ENCODE measurements at places on chromosomes 5 and 9.

DNA sequence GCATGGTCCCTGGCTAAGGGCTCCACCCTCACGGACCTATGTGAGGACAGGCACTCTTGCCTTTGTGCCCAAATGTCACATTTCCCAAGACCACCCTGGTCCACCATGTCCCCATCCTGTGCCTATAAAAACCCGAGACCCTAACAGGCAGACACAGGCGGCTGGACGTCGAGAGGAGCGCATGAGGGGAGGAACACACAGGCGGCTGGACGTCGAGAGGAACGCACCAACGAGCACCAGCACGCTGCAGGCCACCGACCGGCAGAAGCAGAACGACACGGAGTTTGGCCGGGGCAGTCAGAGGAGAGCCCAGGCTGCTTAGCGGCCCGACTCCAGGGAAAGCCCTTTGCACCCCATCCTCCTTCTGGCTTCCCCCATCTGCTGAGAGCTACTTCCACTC, 119.9 kb downstream of the ADAMTS2 start:
- DNase-seq = no peak

DNA sequence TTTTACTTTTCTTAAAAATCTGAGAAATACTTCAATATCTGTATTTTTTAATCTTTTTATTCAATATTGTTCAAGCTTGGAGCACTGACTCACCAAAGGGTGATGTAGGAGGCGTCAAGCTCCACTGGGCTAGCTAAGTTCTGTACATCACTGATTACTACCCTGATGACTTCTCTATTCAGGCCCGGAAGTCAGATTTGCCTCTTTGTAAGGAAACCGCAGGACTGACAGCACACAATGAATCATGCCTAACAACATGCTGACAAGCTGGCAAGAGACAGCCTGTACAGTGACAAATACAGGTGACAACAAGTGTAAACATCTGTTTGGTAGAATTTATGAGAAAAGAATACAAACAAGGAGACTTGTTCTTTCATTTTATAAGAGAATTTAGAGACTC, 627.9 kb upstream of the RORB start:
- DNase-seq = peak; percentile 16

DNA sequence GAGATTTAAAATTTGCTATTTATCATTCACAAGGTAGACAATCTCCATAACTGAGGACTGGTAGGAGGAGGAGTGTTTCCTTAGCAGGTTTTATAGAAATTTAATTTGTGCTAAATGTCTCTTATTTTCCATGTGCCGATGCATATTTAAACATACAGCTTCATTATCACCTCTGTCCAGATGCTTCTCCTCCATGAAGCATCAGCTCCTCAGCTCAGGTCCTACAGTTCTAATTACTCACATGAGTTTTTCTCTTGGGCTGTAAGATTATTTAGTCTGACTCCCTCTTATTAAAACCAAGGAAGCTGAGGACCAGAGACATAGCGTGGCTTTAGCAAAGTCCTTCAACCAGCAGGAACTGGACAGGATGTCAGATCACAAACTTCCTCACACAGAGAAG, 300.2 kb upstream of the PANK3 start:
- no peak for DNase-seq

DNA sequence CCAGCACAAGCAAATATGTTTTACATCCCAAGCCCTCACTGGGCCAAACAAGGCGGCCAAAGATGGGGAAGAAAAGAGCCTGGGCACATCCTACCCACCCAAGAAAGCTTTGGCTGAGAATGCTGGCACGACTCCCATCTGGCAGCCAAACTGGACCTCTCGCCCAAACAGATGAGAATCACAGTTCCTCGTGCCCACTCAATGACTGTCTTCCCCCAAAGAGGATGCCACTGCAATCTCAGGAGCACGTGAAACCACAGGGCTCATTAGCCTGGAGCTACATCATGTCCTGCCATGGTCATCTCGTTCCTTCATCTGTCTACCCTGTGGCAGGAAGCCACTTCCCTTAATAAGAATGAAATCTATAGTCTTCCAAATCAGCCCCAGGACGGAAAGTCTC, 536.8 kb downstream of the BNC2 start:
- no peak for DNase-seq

DNA sequence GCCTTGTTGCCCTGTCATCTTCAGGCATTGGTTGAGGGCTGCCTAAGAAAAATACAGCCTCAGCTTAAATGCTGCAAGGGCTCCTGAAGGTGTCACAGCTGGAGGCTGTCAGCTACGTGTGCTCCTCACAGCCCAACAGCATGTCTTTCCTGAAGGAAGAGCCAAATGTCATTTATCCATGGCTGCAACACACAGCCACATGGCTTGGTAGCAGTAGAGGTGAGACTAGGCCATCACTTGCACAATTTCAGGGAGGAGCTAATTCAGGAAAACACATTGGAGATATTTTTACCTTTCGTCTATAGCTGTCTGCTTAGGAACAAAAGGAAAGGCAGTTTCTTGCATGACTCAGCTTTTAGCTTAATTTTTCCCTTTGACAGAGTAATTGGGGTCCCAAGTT, 260.7 kb downstream of the SYK start:
- no peak for DNase-seq

GRCh38 chr5:11672385-11673085, 231.7 kb downstream of the CTNND2 start:
- no peak for DNase-seq

DNA sequence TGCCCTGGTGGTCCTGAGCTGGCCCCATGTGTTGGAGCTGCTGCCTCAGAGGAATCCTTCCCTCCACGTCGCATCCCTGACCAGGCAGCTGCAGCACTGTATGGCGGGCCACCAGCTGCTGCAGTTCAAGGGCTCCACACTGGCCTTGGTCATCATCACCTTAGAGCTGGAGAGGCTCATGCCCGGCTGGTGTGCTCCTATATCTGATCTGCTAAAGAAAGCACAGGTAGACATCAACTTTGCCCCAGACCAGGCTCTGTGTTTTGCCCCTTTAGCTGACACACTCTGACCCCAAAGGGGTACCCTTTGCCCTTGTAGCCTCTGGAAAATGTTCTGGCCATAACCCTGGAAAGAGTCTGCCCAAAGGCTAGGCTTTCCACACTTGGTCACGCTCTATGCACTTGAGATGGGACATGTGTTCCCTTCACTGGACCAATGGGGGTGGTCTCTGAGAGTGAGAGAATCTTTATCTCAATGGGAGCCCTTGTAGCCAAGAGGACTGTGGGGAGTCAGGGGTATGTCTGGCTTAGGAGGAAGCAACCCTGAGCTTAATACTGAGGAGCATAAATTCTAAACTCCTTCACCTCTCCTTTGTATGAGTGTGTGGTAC, 4.8 kb downstream of the CCNI2 start:
- DNase-seq = no peak

DNA sequence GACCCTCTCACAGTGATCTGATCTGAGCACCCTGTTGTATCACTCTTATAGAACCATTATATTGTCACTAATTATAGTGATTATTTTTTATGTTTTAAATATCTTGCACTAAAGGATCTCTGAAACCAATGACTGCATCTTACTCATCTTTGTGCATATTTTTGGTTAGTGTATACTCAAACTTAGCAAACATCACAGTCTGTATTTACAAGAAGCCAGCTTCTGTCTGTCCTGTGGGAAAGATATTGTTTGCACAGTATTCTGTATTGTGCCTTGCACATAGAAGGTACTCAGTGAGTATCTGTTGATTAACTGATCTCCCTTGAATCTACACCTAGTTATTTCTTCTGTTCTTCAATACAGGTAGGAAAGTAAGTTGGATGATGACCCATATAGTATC, 131.5 kb downstream of the PAM start:
- no peak for DNase-seq

DNA sequence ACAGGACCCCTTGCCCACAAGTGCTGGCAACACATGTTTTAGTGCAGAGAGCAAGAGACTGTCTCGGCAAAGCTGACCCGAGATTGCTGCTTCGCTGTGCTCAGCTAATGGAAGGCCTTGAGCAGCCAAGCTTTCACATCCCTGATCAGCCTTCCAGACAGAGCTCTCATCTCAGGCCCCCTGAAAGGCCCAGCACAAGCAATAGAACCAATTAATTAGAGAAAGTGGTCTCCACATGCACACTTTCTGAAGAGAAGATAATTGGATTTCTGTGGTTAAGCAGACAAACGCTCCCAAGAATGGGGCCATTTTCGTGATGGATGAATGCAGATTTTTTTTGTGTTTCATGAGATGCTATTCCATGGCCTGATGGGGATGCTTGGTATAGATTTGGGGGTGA, 174.9 kb downstream of the NSG2 start:
- no peak for DNase-seq

GRCh38 chr9:134556531-134557068, 85.0 kb upstream of the COL5A1 start:
- no peak for DNase-seq

GRCh38 chr9:124559871-124560270, 52.7 kb upstream of the NR5A1 start:
- DNase-seq = no peak

DNA sequence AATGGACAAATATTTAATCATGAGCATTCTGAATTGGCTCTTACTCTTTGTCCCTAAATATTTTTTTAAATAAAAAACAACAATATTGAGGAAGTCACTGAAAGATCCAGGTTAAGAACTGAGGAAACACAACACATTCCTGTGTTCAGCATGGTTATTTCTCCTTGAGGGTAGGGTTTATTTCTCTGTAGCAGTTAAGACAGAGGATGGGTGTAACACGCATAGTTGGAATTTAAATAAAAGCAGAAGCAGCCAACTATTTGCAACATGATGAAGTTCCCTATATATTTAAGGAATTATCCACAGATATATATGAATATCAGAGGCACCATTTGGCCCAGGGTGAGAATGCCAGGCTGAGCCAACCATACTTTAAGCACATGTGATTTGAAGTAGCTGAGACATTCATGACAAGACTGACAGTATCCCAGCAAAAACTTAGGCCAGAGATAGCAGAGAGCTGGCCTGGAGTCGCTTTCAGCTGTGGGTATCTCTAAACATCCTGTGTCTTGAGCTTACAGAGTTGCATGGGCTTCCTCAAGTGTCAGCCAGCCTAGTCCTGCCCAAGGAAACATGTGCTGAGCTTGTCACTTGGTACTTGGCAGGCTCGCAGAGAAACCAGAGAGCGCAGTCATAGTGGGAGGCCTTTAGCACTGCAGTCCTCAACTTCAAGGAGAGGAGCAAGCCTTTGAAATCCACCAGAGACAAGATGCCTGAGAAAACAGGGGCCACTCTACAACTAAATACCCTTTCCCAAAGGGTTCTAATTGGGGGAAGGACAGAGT, 43.6 kb downstream of the SEMA5A start:
- DNase-seq = no peak

GRCh38 chr5:143682929-143683386, 129.0 kb upstream of the HMHB1 start:
- no peak for DNase-seq

- no peak for DNase-seq
These were observed 159.4 kb downstream of the CEMIP2 start for GRCh38 chr9:71608825-71609447.

GRCh38 chr9:69877852-69878514, 57.4 kb downstream of the CFAP95 start:
- DNase-seq = peak; percentile 13

- no peak for DNase-seq
These were observed 505.1 kb downstream of the DNAH5 start for GRCh38 chr5:13439430-13439829.

GRCh38 chr9:8653855-8654254, 854.3 kb upstream of the DMAC1 start:
- no peak for DNase-seq

- DNase-seq = no peak
These were observed 3.7 kb downstream of the ANXA2R start for GRCh38 chr5:43036409-43036808.

DNA sequence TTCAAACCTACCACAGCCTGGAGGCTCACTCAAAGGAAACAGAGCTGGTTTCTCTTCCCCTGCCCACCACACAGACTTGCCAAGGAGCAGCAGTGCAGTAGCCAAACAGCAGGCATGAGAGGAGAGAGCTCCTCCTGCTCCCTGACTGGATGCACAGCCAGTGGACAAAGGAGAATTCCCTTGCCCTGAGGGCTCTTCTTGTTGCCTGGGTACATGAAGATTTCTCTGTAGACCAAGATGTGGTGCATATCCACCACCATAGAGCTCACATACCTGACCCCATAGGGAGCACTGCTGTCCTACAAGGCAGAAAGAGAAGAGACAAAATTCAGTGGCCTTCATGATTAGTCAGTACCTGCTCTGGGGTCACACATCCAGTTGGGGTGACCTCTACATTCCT, 56.3 kb upstream of the SPATA31E1 start:
- DNase-seq = no peak

DNA sequence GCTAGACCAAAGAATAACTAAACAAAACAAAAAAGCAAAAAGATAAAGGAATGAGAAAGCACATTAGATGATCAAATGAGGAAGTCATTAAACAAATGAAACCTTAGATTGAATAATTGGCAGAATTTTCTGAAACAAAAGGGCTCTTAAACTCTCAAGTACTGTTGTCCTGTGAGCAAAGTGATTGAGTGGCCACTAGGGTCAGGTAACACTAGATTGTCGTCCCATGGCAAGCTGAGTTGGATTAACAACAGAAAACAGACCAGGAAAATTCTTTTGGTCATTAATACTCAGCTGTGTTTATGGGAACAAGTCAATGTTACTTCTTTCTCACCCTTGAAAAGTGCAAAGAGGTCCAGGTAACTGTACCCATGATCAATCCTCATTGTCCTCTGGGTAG, 81.6 kb upstream of the MRPS30 start:
- DNase-seq = no peak

- peak; percentile 21 for DNase-seq
These were observed 31.6 kb upstream of the UBAC1 start for GRCh38 chr9:135992486-135993408.

GRCh38 chr9:76637416-76637815, 126.8 kb upstream of the PCA3 start:
- no peak for DNase-seq

DNA sequence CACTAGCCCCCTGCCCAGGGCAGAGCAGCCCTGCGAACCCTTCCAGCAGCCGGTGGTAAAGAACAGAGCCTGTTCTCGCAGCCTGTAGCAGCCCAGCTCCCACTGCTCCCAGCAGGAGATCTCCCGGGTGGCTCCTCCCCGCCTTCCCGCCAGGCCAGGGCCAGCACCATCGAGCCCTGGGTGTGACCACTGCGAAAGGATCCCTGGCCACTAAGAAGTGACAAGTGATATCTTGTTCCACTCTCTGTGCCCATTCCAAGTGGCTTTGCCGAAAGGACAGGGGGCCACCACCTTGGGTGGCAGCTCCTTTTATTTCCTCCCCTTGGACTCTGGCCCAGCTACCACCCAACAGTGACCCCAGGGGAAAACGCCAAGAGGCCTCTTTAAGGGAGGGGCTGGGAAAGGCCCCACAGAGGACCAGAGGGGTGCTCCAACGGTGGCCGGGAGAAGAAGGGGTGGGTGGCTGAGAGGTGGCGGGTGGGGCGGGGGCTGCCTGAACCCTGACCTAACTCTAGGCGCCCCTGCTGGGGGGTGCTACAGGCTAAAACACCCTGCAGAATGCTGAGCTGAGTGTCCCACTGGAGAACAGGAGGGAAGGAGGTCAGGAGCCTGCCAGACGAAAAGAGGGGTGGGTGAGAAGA, 1.6 kb downstream of the NACC2 start:
- DNase-seq = no peak

GRCh38 chr9:135926402-135927194, 19.3 kb upstream of the CAMSAP1 start:
- DNase-seq = no peak

All from NCI-H1092 (cell line).